ENCODE measurements at places on chromosomes 6 and 20. TPM values are rescaled to one million over a fixed set of nuclear protein-coding genes. Genes with fewer than 3 reads are reported as not detected.

Gene GSTA1
- polyA plus RNA-seq = 12.1 TPM

Gene HLA-DPA1
- 39.8 TPM for polyA plus RNA-seq

Gene OXT
- polyA plus RNA-seq = 0.51 TPM

Gene GPR63
- 4.5 TPM for polyA plus RNA-seq

Gene EDN3
- 6.6 TPM for polyA plus RNA-seq

Gene SLC22A1
- 0.53 TPM for polyA plus RNA-seq

Gene BMP7
- 99.0 TPM for polyA plus RNA-seq

Gene FLRT3
- polyA plus RNA-seq = 128 TPM

Gene PSMB9
- polyA plus RNA-seq = 8.4 TPM

Gene EPPIN
- polyA plus RNA-seq = 0.08 TPM

Gene OPN5
- 1.1 TPM for polyA plus RNA-seq

Gene HDGFL1
- polyA plus RNA-seq = not detected

Gene LST1
- 4.2 TPM for polyA plus RNA-seq

Gene CRIP3
- 2.5 TPM for polyA plus RNA-seq

Gene POPDC3
- 0.25 TPM for polyA plus RNA-seq

Gene CAGE1
- polyA plus RNA-seq = 0.20 TPM
